GM20000 (cell line): ENCODE measurements at places on chromosomes 7 and 10.
A peak's percentile ranks its signal among the peaks of the same experiment; 100 is the strongest.

DNA sequence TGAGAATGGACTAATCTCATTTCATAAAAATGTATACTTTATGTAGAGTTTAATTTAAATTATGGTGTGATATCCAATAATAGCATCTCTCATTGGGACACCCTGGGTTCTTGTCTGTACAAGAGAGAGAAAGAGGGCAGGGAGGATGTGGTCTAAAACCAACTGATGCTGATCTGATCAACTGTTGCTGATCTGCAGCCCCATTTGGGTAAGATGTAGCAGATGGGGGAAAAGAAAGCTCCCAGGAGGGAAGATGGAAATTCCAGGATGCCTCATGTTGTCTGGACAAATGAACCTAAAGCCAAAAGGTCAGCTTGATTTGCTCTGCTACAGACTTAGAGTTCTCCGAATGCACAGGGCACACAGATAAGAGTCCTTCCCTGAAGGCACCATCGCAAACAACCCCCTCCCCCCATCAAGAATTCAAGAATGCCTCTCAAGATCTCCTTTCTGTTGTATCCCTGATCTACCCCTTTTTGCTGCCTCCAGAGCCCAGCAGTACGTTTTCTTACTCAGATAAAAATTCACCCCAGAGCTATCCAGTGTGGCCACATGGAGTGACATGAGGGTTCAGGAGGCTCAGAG, 171.4 kb upstream of the INHBA start:
- no peak for DNase-seq

GRCh38 chr10:86310702-86311101, 55.9 kb downstream of the GRID1 start:
- DNase-seq: no peak

DNA sequence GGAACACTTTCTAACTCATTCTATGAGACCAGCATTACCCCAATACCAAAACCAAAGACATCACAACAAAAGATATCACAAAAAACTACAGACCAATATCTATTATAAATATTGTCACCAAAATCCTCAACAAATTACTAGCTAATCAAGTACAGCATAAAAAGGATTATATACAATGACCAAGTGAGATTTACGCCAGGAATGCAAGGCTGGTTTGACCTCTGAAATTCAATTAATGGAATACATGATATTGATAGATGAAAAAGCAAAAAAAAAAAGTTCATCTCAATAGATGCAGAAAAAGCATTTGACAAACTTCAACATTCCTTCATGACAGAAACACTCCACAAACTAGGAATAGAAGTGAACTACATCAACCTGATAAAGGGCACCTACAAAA, 175.3 kb downstream of the LCOR start:
- no peak for DNase-seq

GRCh38 chr10:76257816-76258215, 826.4 kb downstream of the LRMDA start:
- DNase-seq: no peak

DNA sequence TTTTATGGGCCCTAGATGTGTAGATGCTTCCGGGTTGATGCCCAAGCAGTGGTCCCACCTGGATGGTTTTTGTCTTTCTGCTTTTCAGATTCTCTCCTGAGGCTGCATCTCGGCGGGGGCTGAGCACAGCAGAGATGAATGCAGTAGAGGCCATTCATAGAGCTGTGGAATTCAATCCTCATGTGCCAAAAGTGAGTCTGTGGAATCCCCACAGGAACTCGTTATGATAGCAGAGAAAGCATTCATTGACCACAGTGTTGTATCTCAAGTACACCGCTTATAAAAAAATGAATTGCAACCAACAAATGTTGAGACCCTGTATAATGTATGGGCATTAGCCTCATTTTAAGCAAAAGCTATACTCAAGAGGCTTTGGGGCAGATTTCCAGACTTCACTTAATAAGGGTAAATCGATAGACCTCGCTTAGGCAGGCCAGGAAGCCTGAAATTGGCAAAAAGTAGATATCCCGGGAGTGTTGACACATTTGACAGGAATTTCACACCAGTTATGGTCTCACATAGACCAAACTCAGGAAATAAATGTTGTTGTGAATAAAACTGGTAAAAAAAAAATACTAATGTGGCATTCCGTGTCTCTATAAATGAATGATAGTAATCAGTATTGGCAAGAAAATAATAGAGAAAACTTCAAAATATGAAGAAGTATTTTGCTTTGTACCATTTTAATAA, 132.0 kb downstream of the WNT2 start:
- DNase-seq: no peak

DNA sequence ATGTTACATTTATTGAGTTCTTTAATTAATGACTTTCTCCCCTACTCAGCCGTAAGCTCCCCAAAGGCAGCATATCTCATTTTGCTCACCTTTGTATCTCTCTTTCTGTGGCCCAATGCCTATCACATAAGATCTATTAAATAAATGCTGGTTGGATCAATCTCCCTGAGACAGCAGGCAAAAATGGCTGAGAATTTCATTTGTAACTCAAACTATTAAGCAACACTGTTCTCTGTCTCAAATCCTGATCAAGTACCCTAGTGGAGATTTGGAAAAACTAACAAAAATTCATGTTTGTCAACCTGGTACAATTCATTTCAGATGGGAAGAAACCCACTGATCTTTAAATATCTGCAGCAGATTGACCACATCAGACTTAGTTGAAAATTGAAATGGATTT, 127.4 kb downstream of the ZFAND4 start:
- DNase-seq: no peak

- DNase-seq: no peak
Observed at GRCh38 chr10:59134785-59135184, 41.7 kb upstream of the PHYHIPL start.

- DNase-seq: no peak
Observed at GRCh38 chr10:126569513-126570244, 100.8 kb downstream of the C10orf90 start.

- DNase-seq: no peak
Observed at GRCh38 chr10:66144016-66144415, 781.8 kb upstream of the LRRTM3 start.

DNA sequence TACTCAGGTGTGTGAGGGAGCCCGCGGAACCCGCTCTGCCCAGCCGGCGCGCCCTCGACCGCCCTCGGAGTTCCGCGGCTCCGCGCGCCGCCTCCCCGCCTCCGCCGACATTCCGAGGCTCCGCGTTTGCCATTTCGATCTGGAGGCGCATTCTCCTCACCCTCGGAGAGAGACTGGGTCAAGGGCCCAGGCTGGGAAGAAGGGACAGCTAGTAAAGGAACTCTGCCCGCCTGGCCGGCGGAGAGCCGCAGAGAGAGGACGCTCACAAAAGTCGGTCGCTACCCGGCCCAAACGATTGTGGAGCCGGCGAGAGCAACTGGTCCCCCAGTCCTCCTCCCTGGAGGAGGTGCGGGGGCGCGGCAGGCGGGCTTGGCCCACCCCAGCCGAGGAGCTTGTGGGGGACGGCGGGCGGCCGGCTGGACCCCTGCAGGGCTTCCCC, 74.5 kb upstream of the LEP start:
- DNase-seq: peak; percentile 55

- DNase-seq: no peak
Observed at GRCh38 chr7:73717991-73718405, 1.5 kb downstream of the STX1A start.

DNA sequence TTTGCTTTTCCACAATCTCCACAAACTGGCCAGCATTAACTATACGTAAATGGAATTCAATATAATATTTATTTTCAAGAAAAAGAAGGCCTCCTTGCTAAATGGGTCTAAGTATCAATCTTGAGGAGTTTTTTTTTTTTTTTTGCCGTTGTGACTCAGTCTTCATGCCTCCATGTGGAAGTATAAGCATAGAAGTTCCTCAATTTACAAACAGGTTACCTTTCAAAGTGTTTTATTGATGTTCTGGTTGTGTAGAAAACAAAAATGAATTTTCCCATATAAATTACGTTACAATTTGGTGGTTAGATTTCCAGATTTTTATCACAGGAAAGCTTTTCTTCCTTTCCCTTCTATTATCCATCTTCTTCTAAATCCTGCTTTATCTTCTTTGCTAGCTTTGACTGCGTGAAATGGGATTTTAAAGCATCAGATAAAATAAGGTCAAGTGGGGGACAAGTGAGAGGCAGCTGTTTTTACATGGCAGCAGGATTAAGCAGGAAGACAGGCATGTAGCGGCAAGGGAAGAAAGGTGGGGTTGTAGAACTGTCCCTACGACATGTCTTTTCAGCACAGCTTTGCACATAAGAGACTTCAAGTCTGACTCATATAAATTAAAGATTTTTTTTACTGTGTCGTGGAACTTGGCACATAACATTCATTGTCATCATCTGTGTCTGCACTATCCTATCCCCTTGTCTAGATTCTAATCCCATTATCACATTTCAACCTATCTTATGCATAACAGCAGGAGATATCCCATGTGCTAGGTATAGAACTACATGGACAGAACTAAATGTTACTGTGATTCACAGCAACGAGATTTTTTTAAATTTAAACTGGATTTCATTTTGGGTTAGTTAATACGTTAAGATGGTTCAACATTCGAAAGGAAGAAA, 135.3 kb upstream of the FAM3C start:
- no peak for DNase-seq

DNA sequence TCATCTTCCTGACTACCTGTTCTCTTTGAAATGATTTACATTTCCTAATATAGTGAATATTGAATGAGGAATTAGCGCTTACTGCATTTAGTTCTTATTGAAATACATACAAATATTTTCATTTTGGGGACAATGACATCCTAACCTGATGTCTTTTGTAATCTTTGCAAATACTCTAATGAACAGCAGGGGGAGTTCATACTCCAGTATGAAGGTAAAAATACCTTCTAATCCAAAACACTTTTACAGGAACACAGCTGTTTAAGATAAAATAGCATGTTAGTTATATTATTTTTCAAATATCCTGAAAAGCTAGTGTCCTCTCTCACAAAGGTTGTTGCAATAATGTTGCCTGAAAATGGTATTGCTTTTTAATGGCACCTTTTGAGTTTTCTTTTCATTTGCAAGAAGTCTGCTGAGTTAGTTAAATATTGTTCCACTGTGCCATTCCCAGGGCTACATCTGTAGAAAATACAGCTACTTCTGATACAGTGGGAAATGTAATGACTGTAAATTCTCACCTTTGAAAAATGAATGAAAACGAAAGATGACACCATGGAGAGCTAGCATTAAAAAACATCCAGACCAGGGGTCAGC, 400.0 kb downstream of the PHF14 start:
- no peak for DNase-seq

- no peak for DNase-seq
Observed at GRCh38 chr10:93844979-93845626, 48.7 kb upstream of the SLC35G1 start.

GRCh38 chr10:103555325-103555649, 61.8 kb downstream of the NEURL1 start:
- DNase-seq: no peak

GRCh38 chr10:84473136-84473535, 144.7 kb downstream of the CCSER2 start:
- no peak for DNase-seq

GRCh38 chr7:108313086-108313485, 143.2 kb downstream of the NRCAM start:
- no peak for DNase-seq

DNA sequence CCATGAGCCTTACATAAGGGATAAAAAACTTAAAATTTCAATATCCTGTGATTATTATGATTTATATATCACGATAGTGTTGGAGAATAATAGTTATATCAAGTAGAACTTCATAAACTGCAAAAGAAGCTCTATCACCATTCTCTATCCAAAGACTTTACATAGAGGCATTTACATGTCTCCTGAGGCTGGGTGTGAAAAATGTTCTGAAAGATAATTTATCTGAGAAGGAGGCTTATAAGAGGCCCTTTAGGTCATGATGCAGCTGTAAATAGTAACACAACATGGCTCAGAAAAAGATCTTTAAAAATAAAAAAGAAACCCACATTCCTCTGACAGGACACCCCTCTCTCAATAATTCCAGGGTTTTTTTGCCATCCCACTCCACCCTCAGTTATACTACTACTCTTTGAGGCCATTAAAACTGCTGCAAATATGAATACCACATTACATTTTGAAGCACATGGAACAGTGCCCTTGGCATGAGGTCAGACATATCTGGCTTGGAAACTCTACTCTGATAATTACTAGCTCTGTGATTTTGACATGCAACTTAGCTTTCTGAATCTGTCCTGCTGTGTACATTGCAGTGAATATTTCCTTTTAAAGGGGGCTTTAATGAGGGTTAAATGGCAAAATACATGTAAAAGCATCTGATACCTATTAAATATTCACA, 55.5 kb downstream of the SLC16A12 start:
- no peak for DNase-seq

- DNase-seq: no peak
Observed at GRCh38 chr7:122305475-122306319, 1.1 kb upstream of the FEZF1 start.

- peak; percentile 91 for DNase-seq
Observed at GRCh38 chr7:154913638-154914307, 89.2 kb downstream of the PAXIP1 start.

DNA sequence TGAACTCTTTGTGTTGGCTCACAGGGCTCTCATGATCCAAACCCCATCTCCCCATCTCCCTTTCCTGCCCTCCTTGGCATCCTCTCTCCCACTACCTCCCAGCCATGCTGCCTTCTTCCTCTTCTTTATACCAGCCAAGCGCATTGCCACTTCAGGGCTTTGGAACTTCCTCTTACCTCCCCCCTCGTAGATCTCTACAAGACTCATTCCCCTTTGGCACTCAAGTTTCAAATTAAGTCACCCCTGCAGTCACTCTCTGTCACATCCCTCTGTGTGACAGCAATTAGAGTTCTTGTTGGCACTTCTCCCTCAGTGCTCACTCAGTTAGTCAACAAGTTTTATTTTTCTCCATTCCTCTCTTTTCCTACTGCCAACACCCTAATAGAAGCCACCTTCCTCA, 20.8 kb upstream of the NRP1 start:
- DNase-seq: no peak

DNA sequence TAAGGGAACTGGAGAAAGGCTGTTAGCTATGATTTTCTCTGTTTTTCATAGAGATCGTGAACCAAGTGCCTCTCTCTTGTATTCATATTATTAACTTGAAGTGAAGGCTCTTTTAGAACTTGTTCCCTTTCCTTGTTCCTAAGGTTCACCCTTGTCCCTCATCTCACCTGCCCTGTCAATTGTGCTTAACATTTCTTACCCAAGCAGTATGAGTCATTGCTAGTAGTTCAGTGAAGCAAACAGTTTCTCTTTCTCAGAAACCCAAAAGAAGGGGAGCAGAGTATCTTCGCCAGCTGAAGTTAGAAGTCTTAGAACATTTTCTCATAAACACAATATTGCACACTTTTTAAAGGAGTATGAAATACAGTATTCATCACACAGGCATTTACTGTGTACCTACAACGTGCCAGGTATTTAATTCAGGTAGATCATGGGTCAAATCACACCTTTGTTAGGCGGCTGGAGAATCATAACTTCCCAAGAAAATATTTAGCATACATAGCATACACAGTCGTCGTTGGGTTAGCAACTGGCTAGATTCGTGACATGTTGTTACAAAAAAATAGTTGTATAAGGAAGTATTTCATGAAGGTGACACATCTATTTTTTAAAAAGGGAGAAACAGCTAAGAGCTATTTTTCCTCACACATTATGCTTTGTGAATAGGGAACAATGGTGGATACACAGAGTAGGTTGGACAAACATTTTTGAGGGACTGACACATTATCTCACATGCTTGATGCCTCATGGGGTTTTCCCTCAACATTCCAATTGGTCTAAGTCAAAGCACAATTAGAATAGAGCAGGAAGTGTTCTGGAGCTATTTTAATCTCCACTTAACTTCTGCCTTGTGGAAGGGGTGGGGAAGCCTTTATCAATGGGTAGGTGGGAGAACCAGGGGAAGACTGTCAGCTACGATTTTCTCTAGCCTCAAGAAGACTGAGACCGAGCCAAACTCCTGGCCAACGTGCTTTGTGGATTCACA, 13.2 kb downstream of the HDAC9 start:
- DNase-seq: no peak

- no peak for DNase-seq
Observed at GRCh38 chr7:79340212-79340611, 113.3 kb downstream of the MAGI2 start.
